ENCODE measurements at places on chromosomes 2 and 18.

GRCh38 chr2:120737340-120738101 lies 1.9 kb downstream of the GLI2 start:
- no peak for DNase-seq

GRCh38 chr2:45962177-45962921 lies 310.9 kb downstream of the PRKCE start:
- DNase-seq = no peak

DNA sequence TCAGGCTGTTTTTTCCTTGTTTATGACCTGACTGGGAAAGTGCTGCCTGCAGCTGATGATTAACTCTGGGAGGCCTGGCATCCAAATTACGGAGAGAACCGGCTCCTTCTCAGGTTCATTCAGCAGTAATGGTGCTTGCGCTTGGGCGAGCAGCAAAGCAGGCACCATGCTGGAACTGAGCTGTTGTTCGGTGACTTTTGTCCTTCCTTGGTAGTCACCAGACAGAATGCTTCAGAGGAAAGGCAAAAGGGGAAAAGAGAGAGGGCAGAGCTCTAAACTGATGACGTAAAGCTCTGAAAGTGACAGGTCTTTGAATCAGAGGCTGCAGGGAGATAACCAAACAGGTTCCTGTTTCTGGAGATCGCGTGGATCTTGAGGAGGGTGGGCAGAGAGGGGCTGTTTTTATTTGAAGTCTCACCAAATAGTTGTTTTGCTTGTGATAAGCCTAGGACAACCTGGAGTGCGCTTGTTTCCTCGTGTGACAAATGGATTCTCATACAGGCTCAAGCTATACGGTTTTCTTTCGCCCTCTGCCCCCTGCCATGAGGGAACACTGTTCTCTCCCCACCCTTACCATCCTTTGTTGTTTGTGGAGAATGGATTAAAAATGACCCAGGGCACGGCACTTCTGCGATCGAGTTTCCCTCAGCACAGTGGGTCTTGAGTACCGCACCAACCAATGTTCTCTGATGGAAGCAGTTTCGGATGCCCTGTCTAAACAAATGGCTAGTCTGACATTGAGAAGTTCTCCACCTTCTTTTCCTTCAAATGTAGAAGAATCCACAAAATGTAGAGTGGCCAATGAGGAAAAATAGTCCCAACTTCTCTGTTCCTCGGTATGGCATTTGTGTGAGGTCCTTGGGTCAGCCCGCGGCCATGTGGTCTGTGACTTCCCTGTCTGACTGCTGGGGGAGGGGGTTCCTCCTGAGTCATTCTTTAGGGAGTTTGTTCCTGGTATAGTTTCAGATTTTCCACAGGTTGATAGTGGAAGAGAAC lies 1.3 kb downstream of the RASGRP3 start:
- peak; percentile 86 for DNase-seq

GRCh38 chr2:11144077-11144737 lies 11.1 kb upstream of the SLC66A3 start:
- no peak for DNase-seq

DNA sequence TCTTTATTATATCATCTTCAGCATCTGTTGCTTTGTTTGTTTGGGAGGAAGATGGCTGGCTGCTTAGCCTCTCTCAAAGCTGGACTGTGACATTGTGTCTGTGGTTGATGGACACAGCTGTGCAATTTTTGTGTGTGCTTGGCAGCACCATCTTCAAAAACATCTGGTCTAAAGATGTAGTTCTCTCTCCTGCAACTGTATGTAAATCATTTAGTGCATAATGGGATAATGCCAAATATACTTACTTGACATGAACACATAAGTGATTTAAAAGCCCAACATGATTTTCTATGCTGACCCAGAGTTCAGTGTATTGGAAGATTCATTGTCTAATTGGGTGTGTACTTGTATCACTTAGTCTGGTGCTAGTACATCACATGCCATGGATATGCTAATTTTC lies 112.2 kb downstream of the MAP4K4 start:
- DNase-seq = no peak

DNA sequence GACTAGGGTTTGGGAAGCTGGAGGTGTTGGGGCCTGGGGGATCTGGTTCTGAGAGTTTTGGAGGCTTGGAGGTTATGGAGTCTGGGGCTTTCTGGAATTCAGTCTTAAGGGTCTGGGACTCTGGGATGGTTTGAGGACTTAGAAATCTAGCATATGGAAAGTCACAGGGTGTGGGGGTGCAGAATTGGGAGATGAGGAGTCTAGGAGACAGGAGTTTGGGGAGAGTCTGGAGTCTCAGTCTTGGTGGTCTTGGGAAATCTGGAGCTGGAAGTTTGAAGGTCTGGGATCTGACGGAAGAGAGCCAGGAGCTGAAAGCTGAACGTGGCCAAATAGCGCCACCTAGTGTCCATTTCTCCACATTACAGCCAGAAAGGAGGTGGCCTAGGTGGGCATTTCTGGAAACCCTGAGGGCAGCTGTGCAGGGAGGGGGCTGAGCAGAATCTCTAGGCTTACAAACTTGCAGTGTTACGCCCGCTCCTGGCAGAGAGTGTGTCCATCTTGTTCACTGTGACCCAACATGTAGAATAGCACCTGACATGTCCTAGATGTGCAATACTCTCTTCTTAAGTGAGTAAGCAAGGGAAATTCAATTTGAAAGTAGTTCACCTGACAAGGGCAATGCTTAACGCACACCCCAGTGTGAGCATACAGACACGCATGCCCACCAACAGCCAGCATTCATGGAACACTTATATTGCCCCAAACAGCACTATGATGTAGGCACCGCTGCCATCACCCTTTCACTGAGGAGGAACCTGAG lies 204.8 kb downstream of the TFCP2L1 start:
- DNase-seq = no peak

GRCh38 chr18:62937065-62937464 lies 221.7 kb downstream of the PHLPP1 start:
- no peak for DNase-seq

- no peak for DNase-seq
Observed at GRCh38 chr2:23221236-23221635, 163.7 kb upstream of the KLHL29 start.

- no peak for DNase-seq
Observed at GRCh38 chr2:65527451-65528240, 95.2 kb upstream of the SPRED2 start.

DNA sequence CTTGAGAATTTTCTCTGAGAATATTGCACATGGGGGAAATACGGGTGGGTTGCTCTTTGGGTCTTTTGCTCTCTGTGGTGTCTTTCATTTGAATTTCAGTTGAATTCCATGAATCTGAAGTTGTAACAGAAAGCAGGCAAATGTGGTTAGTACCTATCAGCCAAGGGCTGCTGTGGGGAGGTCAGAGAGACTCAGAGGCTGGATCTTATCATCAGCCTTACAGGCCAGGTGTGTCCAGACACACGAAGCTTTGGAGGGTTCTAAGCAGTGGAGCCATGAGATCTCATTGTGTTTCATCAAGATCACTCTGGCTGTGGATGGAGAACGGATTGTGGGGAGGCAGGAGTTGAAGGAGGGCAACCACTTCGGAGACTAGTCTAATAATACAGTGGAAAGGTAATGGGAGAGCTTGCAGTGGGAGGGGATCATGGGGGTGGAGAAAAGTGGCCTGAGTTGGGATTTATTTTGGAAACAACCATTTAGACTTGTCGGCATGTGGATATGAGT lies 68.1 kb downstream of the GNAL start:
- DNase-seq = no peak

- DNase-seq = no peak
Observed at GRCh38 chr2:70938586-70938950, 2.9 kb downstream of the ATP6V1B1 start.

GRCh38 chr18:49623571-49623970 lies 61.7 kb downstream of the LIPG start:
- no peak for DNase-seq

DNA sequence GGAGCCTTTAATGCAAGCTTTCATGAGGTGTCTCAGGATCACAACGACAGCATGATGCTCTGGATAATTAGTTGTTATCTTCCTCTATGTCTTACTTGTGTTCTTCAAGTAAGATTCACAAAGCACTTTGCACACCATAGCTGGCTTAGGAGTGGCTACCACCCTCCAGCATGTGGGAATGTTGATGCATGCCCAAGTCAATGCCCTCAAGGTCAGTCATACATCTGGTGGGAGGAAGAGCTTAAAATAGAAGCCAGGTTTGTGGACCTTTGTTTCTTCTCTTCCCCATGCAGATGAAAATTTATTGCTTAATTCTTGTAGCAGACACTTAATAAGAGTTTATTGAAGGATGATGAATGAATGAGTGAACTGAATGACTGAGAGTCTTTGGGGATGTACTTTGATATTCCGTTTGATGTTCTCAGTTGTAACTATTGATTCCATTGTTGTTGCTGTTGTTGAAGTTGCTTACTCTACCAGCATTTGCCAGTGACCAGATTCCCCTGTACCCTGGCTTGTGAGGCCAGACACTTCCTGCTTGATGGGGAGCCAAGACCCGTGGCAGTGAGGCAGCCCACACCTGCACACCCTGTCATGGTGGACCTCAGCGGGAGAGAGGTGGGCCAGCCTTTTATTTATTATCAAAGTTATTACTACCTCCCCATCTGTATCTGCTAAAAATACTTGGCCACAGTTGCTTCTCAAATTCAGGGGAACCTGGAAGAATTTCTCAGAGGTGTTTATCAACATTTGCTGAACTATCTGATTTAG lies 137.8 kb downstream of the LAMA3 start:
- no peak for DNase-seq
